Left renal cortex interstitium (tissue), 4 donors: ENCODE measurements at places on chromosomes 11 and 22.

GRCh38 chr22:35539487-35539886, 1.1 kb upstream of the RASD2 start:
- no peak for DNase-seq

GRCh38 chr22:30421695-30422480, 3.7 kb upstream of the MTFP1 start:
- no peak for DNase-seq

- DNase-seq: no peak
Measured at GRCh38 chr11:88051396-88051795, 123.8 kb downstream of the RAB38 start.

GRCh38 chr11:76292583-76293188, 86.4 kb upstream of the WNT11 start:
- no peak for DNase-seq

- DNase-seq: no peak
Measured at GRCh38 chr22:31235081-31235480, 23.0 kb downstream of the LIMK2 start.

DNA sequence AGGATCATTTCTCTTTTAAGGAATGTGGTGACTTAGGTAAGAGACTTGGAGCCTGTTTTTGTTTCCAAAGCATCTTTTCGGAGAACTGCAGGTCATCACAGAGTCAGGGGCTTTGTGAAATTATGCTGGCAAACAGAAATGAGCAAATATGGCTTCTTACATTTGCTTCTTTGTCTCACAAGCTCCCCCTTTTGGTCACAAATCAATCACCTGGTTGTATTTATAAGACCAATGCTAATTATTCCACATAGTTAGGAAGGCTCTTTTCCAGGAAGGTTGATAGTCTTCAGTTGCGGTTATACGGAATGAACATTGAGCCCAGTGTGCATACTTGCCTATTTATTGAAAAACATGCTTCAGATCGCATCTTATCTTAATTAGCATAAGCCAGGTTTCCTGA, 34.6 kb upstream of the CEP126 start:
- DNase-seq: no peak

DNA sequence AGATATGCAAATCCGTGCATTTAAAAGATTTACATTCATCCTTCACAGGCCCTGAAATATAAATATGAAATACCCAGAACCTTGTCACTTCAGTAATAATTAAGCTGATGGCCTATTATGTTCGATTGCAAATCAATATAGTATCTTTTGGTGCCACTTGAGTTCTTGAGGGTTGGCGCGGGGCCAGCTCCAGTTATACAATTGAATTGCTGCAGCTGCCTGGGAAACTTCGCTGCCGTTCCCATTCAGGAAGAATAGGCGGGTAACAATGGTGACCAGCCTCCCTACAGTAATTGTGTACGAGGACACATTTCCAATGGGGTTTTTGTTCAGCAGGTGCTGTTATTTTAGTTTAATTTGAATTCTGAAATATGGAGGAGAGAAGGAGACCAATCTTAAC, 451.2 kb downstream of the INSC start:
- DNase-seq: no peak

DNA sequence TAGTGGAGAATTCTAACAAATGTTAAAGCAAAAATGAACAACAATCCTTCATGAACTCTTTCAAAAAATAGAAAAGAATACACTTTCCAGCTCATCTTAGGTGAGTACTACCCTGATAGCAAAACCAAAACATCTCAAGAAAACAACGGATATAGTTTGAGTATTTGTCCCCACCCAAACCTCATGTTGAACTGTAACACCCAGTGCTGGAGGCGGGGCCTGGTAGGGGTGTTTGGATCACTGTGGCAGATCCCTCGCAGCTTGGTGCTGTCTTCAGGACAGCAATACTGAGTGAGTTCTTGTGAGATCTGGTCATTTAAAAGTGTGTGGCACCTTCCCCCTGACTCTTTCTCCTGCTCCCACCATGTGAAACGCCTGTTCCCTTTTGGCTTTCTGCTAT, 27.0 kb downstream of the NCAPD3 start:
- no peak for DNase-seq

DNA sequence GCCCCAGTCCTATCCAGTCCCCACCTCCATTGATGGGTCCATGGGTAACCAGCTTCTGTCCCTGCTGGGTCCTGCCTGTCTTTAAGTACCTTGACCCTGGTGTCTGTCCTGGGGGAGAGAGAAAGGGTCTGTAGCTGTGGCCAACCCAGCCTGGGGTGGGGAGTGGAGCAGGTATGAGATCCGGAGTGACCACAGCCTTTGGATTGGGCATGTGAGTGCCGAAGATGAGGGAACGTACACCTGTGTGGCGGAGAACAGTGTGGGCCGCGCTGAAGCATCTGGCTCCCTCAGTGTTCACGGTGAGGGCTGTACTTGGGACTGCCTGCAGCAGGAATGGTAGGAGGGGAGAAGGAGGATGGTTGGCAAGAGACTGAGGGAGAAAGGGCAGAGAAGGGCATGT, 5.2 kb downstream of the ROBO3 start:
- DNase-seq: no peak

- DNase-seq: no peak
Measured at GRCh38 chr11:63608353-63609345, 5.6 kb downstream of the PLAAT3 start.

- DNase-seq: no peak
Measured at GRCh38 chr11:29352273-29352795, 664.5 kb downstream of the KCNA4 start.

GRCh38 chr22:46673662-46674236, 53.6 kb downstream of the GRAMD4 start:
- no peak for DNase-seq

DNA sequence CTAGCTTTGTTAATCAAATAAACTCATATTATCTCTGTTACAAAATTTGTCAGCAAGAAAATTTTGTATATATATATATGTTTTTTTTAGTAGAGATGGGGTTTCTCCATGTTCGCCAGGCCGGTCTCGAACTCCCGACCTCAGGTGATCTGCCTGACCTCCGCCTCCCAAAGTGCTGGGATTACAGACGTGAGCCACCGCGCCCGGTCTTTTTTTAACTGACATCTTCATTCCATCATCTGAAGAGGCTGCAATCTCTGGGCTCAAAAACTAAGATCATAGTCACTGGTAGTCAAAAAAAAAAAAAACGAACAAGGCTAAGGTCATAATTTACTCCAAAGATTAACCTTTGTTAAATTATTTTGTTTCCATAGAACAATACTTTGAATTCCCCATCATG, 5.3 kb upstream of the KLHDC7B start:
- DNase-seq: no peak

DNA sequence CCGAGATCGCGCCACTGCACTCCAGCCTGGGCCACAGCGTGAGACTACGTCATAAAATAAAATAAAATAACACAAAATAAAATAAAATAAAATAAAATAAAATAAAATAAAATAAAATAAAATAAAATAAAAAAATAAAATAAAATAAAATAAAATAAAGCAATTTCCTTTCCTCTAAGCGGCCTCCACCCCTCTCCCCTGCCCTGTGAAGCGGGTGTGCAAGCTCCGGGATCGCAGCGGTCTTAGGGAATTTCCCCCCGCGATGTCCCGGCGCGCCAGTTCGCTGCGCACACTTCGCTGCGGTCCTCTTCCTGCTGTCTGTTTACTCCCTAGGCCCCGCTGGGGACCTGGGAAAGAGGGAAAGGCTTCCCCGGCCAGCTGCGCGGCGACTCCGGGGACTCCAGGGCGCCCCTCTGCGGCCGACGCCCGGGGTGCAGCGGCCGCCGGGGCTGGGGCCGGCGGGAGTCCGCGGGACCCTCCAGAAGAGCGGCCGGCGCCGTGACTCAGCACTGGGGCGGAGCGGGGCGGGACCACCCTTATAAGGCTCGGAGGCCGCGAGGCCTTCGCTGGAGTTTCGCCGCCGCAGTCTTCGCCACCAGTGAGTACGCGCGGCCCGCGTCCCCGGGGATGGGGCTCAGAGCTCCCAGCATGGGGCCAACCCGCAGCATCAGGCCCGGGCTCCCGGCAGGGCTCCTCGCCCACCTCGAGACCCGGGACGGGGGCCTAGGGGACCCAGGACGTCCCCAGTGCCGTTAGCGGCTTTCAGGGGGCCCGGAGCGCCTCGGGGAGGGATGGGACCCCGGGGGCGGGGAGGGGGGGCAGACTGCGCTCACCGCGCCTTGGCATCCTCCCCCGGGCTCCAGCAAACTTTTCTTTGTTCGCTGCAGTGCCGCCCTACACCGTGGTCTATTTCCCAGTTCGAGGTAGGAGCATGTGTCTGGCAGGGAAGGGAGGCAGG, at the start of gene GSTP1:
Gene GSTP1, plus strand, starts transcription at position 566 of the 958 bp plus-strand sequence. Its CDS starts 32 bp downstream, at position 598.
- peak; percentile 76 for DNase-seq

GRCh38 chr11:123047266-123047946, 14.5 kb downstream of the HSPA8 start:
- no peak for DNase-seq

DNA sequence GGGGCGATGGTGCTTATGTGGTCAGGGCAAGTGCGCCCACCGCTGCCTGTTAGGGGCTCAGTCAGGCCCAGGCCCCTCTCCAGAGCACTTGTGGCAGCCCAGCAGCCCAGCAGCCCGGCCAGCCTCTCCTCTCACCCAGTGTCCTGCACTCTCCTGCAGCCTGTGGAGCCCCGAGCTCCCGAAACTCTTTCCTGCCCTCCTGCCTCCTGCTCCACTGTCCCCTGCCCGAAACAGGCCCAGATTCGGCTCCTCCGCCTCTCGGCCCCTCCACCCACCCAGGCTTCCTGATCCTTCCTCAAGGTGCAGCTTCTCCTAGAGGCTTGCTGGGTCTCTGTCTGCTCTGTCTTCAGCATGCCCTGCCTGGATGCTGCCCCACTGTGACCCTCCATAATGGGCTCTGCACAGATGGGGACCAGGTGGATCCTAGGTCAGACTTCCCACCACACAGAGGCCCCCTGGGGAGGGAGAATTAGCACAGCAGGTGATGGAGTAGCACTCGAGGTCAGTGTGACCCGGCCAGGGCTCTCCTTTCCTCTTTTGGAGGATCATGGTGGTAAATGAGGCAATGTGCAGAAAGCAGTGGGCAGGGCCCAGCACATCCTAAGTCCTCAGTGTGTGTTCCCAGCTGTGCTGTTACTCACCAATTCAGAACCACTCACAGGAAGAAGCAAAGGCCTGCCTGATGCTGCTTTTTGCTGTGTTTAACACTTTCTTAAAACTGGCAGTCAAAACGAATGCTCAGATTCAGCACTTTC, 18.6 kb upstream of the NAP1L4 start:
- no peak for DNase-seq
